ENCODE measurements at places on chromosomes 4 and X.
A peak's percentile ranks its signal among the peaks of the same experiment; 100 is the strongest.

DNA sequence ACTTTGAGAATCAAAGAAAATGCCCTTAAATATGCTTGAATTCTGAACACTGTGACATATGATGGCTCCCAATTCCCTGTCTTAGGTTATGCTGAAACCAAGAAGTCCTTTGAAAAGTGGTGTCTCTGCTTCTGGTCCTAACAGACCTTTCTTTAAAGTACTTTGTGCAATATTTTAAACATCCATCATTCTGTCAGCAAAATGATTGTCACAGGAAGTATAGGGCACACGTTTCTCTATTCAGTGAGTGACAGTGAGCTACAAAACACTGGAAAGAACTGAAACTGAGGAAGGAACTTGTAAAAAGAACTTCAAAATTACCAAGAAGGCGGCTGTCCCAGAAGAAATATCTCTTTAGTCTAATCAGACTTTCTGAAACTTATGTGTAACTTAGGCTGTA is 12.2 kb upstream of the NUP54 start:
- no peak for DNase-seq

GRCh38 chrX:121642415-121642814 is 595.0 kb downstream of the GLUD2 start:
- DNase-seq = no peak

DNA sequence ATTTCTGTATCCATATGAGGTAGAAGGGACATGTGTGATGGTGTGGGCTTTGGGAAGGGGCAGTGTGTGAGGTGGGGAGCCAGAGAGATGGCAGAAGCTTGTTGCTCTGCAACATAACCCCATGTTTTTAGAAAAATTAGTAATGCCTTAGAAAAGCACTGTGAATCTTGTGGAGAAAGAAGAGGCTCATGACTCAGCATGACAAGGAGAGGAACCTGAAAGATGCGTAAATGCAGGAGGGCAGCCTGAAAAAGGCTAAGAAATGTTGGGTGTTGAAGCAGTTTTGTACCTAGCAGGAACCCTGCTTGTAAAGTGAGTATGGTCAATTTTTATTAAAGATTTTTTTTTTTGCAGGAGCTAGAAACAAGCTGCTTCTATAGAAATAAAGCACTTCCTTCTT is 59.8 kb downstream of the ARSJ start:
- DNase-seq = no peak

GRCh38 chr4:8305851-8306471 is 36.4 kb downstream of the HTRA3 start:
- no peak for DNase-seq

- DNase-seq = no peak
Observed at GRCh38 chr4:40769266-40769665, 19.5 kb downstream of the NSUN7 start.

DNA sequence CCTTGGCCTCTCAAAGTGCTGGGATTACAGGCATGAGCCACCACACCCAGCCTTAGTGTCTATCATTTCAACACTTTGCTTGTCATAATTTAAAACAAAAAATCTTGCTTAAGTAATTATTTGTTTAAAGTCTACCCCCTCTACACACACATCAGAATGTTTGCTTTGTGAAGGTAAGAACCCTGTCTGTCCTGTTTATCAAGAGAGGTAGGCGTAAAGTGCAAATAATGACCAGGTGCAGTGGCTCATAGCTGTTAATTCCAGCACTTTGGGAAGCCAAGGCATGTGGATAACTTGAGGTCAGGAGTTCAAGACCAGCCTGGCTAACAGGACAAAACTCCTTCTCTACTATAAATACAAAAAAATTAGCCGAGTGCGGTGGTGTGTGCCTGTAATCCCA is 326.7 kb upstream of the CLNK start:
- no peak for DNase-seq

- DNase-seq = no peak
Observed at GRCh38 chr4:109233570-109233969, 68.9 kb downstream of the COL25A1 start.

DNA sequence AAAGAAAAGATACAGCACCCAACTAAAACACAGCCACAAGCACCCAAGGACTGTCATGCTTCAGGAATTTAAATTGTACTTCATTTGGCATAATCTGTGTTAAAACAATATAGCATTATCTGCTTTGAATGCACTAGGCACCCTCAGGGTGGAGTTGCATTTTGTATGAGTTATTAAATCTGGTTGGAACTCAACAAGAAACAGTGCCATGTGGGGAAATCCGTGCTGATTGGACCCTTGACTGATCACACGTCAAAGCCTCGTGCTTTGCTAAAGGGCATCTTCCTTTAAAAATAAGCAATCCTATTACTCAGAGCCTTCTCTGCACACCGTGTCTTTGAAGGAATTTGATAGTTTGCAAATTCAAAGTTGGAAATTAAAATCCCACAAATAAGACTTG is 35.4 kb downstream of the IGFBP7 start:
- DNase-seq = peak; percentile 51

All from BJ (cell line).